GM13977 (cell line): ENCODE measurements at places on chromosomes 1 and 21.

DNA sequence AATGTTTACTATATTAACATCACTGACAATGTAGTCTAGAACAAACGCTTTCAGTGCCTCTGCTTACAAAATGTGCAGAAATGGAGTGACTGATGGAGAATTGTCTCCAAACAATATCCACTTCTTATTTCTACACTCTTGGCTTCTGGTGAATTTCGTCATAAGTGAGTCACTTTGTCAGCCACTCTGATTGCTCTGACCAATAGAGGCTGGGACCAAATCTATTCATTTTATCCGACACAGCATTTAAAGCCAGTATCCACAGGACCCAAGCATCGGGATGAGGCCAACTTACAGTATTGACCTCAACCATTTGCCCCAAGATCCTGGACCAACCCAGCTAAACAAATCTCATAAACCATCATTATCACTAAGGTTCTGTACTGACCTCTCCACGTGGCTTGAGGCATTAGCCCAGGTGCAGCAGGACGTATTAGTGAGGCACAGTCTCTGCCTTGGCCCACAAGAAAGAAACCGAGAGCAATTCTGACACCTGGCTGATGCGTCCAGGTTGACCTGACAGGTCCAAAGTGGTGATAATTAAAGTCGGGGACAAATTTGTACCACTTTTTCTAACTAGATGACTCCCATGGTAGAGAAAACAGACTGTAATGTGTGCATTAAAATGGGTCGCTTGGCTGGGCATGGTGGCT, 53.3 kb upstream of the ERO1B start:
- no peak for DNase-seq

- DNase-seq, result no peak
Measured at GRCh38 chr1:15051882-15052528, 101.5 kb upstream of the TMEM51 start.

DNA sequence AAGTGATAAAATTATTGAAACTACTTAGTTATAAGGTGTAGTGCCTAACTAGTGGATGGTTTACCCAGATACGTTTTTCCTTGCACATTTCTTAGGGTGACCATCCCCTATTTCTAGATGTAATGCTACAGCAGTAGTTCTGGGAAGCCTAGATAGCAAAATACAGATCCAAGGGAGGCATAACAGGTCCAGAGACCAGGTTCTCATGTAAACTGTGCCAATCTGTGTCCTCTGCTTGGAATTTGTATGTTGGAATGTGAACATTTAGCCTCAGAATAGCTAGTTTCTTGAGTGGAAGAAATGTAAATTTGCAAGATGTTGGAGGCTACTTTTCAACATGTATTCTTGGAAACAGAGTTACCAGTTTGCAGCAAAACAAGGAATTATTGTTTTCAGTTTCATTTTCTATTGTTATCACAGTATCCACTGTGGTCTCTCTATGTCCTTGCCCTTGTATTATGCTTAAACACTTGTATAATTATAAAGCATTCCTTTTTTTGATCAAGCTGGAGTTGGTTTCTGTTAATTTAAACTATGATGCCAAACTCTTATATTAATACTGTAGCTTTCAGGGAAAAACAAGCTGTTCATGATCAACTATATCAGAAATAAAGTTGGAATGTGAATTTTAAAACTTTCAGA, 102.0 kb upstream of the BRINP3 start:
- no peak for DNase-seq

GRCh38 chr1:1217621-1218523, 3.9 kb upstream of the TNFRSF4 start:
- no peak for DNase-seq

DNA sequence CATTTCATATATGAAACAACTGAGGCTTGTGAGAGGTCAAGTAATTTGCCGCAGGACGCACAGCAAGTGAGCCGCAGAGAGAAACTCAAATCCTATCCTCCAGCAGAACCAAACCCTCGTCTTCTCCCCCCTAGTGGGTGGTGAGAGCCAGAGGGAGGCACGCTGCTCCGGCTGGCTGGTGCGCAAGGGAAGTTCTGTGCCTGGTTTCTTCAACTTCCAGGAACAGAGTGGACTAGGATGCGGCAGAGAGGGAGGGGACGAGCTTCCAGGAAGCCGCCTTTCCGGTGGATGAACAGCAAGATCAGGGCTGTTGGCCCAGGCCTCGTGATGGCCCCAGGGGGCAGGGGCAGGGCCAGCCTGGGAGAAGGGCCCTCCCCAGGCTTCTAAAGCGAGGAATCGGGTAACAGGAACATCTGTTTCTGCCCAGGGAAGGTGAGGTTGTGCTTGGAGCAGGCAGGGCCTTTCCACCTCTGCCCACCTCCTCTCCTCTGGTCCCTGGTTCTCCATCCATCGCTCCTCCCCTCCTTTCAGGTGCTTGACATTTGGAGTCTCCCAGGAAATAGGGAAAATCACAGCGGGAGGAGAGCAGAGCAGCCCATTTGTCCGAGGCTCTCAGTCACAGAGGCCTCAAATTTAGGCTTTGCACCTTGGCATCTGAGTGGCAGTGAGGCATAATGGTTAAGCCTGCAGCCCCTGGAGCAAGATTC, 16.8 kb upstream of the PDIK1L start:
- DNase-seq, result no peak

DNA sequence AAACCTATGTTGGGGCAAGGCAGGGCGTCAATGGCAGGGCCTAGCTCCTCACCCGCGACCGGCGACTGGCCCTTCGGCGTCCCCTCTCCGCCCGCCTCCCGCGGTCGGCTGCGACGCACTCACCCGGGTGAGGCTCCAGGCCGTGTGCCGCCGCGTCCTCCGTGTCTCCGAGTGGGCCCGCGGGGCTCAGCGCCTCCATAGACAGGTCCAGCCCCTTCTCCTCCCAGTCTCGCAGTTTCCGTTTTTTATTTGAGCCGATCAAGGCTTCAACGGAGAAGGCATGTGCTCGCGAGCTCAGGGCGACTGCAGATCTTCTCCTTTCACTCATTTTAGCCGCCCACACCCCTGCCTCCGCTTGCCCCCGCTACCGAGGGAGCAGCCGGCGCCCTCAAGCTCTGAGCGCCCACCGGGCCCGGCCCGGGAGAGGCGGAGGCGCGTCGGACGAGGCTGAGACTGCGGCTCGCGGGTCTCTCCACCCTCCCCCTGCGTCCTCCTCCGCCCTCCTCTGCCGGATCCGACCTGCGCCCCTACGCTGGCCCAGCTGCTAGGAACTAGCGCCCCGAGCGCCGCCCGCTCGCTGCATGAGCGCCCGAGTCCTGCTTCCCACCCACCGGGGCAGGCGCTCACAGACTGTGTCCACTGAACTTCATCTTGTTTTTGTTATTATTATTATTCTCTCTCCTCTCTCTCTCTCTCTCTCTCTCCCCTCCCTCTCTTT, 516 bp downstream of the TBX15 start:
- DNase-seq, result peak; percentile 39

- DNase-seq, result no peak
Measured at GRCh38 chr1:156905651-156906050, 12.1 kb downstream of the PEAR1 start.

GRCh38 chr1:230948301-230948700, 30.4 kb downstream of the TTC13 start:
- DNase-seq, result no peak
